ENCODE measurements at places on chromosomes 2 and 18.

- DNase-seq, result peak; percentile 26
Measured at GRCh38 chr18:44708451-44709083, 27.9 kb downstream of the SETBP1 start.

DNA sequence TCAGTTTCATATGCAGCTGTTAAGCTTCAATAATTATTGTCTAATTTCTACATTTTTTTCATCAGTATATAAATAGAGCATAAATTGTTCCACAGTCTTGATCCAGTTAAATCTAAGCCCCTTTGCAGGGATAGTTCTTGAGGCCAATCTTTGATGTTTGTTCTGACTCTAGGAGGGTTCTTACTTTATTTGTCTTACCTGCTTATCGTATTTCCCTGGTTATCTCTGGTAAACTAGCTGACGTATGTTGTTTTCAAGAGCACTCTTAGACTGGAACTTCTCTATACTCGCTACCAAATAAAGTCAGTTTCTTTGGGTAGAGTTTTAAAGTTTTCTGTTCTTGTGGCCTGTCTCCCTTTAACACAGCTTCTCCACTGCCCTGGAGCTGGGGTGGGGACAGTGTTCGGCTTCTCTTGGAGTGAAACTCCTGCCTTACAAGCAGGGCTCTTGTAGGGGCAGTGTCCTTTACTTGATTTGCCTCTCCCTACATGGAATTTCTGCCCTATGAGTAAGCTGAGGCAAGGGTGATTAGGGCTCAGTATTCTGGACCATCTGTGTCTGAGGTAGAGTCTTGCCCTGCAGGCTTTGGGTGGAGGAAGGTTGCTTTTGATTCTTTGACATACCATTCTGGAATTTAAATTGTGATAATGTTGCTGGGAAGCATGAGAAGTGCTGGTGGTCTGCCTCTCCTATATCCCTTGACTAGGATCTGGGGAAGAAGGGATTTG, 90.3 kb downstream of the PTPN4 start:
- DNase-seq, result peak; percentile 33

- no peak for DNase-seq
Measured at GRCh38 chr2:129945557-129945956, 33.9 kb upstream of the RAB6C start.

GRCh38 chr18:76335859-76336640, 159.0 kb downstream of the ZNF516 start:
- no peak for DNase-seq

GRCh38 chr2:159677654-159678053, 34.7 kb upstream of the MARCHF7 start:
- peak; percentile 17 for DNase-seq

GRCh38 chr2:30796699-30797098, 10.5 kb downstream of the CAPN13 start:
- no peak for DNase-seq

GRCh38 chr2:63553049-63553448, 35.2 kb downstream of the WDPCP start:
- peak; percentile 53 for DNase-seq

GRCh38 chr2:239187464-239188253, 213.2 kb downstream of the HDAC4 start:
- DNase-seq, result no peak

DNA sequence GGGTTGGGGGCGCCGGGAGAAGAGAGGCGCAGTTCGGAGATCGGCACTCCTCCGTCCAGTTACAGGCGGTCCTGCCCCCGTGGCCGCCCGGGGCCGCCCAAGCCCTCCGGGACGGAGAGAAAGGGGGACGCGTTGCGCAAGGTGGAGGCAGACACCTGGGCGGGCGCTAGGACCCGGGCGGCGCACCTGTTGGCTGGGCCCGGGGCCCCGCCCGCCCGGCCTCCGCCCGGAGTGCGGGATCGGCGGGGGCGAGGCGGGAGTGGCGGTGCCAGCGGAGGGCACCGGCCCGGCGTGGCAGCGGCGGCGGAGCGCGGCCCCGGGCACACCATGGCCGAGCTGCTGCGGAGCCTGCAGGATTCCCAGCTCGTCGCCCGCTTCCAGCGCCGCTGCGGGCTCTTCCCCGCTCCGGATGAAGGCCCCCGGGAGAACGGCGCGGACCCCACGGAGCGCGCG, at the start of gene SGPP2:
TSS of gene SGPP2 (plus strand) at position 268 of the 453 bp plus-strand sequence. CDS start at position 328, 60 bp downstream.
- no peak for DNase-seq

DNA sequence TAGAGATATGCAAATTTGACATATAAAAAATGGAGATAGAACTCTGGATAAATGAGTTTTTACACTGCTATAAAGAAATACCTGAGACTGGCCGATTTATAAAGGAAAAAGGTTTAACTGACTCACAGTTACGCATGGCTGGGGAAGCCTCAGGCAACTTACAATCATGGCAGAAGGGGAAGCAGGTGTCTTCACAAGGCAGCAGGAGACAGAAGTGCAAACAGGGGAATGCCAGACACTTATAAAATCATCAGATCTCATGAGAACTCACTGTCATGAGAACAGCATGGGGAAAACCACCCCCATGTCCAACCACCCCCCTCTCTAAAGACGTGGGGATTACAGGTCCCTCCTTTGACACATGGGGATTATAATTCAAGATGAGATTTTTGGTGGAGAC, 1540.2 kb upstream of the SLC39A10 start:
- DNase-seq, result no peak

DNA sequence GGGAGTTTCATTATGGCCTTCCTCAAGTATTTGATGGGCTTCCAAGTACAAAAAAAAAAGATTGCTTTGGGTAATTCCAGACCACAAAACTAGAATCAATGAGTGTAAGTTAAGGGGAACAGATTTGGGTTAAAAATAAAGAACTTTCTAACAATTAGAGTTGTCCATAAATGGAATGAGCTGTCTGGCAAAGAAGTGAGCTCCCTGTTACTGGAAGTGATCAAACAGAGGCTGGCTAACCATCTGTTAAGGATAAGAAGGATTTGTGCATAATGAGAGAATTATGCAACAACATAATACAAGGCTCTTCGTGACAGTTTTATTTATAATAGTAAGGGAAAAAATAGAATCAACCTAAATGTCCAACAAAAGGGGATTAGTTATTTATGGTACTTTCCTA, 44.6 kb upstream of the ACVR1 start:
- DNase-seq, result no peak

DNA sequence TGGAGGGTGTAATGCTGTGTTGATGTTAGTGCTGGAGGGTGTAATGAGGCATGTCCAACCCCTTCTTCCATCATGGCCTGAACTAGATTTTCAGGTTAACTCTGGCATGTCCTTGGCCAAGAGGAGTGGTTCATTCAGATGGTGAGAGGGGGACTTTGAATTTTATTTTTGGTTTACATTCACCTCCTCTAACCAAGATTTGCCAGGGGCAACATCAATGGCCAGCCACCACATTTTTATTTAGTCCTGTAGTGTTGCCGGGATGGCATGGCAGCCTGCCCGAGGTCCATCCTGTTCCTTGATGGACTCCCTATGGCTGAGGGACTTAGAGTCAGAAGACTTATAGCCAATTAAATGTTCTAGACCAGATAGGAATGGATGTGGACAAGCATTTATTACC, 484.6 kb upstream of the HS6ST1 start:
- DNase-seq, result no peak

DNA sequence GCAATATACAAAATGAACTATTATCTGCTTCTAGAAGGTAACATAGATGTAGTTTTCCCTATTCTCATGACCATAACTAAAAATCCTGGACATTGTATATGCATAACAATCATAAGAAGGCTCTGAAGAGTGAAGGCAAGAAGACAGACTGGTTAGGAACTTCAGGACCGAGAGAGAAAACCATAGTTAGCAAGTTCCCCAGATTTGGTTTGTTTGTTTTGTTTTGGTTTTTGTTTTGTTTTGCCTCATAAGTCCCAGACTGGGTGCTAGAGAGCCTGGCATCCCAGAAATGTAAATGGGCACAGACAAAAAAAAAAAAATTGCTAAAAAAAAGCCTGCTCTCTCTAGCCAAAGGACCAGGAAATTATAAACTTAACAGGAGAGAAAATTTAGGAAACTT, 192.2 kb upstream of the FBXO11 start:
- no peak for DNase-seq

DNA sequence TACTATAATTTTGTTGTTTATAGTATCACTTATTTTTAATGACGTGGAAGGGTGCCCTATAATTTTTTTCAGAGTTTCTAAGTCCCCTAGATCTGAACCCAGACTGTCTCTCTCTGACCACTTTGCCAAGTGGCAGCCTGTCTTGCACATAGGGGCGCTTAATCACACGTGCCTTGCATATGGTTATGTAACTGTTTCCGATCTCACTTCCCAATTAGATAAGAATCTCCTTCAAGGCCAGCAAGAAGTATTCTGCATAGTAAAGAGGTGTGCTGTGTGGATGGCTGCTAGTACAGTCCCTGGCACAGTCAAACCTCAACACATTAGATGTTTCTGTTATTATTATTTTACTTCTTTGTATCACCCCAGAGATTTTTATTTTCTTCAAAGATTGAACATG, 197.8 kb upstream of the SIX2 start:
- DNase-seq, result no peak

- DNase-seq, result peak; percentile 38
Measured at GRCh38 chr18:11149441-11150270, at the start of gene PIEZO2. TSS of gene PIEZO2 (minus strand) at chr18:11149569. CDS start at chr18:11148588, 981 bp downstream.

DNA sequence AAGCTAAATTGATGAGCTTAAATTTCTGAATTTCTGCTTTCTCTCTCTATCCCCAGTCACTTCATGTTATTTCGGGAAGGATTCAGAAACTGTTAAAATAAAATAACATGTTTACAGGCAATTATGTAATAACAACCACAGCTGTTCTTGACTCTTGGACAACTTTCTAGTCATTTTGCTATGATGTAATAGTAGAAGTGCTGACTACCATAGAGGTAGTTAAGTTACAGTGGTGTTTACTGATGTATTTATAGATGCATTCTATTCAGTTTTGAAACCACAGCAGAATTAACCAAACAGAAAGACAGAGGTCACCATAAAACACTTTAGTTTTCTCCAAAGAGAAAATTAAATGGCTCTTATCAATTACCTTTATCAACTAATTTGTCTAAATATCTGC, 1292.0 kb upstream of the CHAC2 start:
- DNase-seq, result no peak

DNA sequence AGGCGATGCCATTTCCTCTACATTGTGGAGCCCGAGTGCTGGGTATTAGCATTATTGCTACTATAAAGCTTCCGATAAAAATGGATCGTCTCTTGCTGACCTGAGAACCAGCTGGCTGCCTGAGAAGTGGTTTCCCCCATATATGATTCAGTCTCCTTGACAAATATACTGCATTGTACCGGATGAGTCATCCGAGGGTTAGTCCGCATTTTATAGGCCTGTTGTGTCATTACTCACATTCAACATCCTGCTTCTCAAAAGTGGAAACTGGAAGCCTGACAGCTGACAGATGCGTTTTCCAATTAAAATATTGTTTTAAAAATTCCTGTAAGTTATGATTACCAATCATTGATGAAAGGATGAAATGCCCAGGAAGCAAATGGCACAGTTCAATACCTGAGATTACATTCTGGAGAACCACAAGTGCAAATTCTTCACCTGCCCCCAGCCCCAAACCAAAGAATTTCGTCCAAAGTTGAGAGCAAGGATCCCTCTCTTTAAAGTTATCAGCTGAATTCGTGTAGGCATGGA, 65.7 kb downstream of the SPRED2 start:
- peak; percentile 97 for DNase-seq

DNA sequence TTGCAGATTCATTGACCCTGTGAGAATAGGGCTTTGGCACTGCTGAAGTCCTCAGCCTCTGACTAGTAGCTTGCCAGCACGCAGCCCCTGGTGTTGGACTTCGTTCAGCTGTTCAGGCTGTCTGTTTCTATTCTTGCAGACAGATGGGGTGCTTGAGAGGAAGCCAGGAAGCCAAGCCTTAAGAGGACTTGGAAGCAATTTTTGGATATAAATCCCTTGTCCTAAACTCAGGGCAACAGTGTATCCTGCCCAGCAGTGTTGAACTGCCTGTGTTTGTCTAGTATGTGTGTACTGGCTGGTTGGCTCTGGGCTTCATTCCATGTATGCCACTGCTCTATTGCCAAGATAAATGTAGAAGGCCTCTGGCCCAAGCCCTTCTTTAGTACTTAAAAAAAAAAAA, 108.6 kb downstream of the COMMD1 start:
- peak; percentile 69 for DNase-seq

DNA sequence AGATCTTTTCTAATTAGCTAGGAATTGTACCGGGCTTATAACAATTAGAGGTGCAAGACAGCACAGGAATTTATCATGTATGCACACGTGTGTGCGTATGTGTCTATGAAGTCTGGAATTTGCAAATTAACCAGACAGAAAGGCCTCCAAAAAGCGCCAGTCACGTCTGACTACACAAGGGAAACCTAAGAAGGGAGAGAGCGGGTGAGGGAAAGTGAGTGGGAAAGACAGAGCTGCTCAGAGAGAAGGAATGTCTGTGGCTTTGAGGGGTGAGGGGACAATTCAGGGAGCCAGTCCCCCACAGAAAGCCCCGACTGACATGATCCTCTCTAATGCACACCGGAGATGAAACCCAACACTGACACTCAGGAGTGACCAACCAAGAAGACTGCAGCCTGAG, 197.7 kb upstream of the SH3BP4 start:
- DNase-seq, result no peak

- no peak for DNase-seq
Measured at GRCh38 chr2:68489282-68489681, 21.9 kb downstream of the APLF start.

GRCh38 chr2:217993817-217994463, 8.9 kb downstream of the TNS1 start:
- DNase-seq, result no peak

DNA sequence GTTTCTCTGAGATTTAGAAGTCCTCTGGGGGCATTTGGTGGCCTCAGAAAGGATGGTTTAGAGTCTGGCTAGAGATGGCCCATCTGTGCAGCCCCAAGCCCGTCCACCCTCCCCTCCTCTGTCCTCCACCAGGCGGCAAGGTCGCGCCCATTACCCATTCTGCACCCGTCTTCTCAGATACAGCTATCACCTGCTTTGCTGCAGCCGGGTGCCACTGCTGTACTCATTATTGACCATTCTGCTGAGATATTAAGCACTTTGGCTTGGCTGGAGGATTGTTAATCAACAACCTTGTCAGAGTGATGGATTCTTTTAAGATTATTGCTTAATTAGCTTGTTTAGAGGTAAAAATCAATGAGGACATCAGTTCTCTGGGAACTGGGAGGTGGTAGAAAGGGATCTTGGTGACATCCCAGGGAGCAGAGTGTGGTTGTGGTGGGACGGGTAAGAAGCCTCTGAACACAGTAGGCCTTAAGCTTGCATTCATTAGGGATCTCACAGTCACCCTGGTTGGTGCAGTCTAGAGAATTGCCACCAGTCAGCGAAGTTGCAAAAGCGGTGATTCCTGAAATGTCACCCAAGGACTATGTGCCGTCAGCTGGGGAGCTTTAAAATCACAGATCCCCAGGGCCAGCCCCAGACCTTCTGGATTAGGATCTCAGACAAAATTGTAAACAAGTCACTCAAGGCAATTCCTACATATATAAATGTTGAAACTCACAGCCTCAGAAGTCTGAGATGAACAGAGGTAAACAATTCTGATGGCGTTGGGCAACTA, 90.9 kb downstream of the CAPN13 start:
- DNase-seq, result no peak

DNA sequence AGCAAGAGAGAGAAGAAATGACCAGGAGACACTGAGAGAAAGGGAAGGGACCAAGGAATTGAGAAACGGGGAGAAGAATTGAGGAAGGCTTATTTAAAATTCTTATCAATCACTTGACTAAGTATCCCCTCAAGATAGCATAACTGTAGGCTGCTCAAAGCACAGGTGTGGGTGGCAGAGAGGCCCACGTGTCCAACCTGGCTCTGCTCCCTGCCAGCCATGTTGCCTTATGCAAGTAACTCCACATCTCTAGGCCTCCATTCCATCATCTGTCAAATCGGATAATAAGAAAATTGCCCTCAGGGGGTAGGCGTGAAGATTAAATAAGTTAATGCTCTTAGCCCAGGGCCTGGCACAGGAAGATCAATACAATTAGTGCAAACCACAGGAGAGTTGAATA, 7.4 kb upstream of the NPAS2 start:
- no peak for DNase-seq
